ENCODE measurements at places on chromosomes 4 and X.

DNA sequence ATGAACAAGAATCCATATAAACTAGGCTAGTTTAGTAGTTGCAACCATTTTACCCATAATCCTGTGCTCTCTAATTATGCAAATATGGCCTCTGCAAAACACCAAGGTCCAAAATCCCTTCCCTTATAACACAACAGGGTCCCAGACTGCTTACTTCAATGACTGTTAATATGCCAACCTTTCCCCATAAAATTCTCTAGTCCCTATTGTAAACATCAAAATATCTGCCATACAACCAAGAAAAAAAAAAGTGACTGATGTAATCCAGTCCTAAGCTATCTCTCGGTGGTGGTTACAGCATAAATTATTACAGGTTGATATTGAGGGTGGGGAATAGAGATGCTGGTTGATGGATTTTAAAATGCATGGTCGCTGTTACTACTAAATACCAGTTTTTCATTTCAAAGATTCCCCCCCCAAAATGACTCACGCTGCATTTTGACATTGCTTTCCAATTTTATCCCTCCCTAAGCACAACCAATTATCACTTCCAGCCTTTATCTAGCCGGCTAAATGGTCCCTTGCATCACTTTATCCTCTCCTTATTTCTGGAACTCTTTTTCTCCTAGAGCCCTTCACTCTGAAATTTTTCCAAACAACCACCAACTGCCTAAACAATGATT is 44.8 kb downstream of the TSPAN5 start:
- DNase-seq: peak; percentile 37

GRCh38 chr4:138643827-138644226 is 371.8 kb upstream of the NOCT start:
- DNase-seq: peak; percentile 89

DNA sequence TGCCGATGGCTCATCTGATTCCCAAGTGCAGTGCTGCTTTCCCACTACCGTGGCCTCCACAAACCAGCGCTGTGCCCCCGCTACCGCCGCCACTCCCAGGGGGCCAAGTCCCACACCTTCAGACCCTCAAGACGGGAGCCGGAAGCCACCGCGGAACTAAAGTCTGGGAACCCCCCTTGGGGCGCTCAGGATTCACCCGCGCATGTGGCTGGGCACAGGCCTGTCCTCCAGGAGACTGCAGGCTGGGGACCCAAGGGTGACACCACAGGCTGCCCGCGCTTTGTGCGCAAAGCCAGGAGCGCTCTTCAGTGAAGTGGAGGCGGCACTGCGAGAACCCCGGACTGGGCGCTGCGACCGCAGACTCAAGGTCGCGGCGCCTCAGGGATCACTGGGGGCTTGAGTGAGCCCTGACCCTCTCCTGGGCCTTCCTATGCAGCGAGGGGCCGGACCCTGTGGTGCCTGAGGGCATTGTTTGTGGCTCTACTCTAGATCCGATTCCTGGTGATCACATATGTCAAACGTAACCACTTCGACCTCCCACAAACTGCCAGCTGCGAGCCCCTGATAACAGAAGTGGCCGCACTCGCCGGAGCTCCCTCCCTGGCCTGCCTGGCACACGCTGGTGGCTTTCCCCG is 20.4 kb upstream of the TBC1D14 start:
- no peak for DNase-seq

- DNase-seq: no peak
Measured at GRCh38 chrX:69280933-69281332, 115.7 kb upstream of the PJA1 start.

GRCh38 chrX:136867518-136867917 is 13.0 kb downstream of the RBMX start:
- DNase-seq: no peak

DNA sequence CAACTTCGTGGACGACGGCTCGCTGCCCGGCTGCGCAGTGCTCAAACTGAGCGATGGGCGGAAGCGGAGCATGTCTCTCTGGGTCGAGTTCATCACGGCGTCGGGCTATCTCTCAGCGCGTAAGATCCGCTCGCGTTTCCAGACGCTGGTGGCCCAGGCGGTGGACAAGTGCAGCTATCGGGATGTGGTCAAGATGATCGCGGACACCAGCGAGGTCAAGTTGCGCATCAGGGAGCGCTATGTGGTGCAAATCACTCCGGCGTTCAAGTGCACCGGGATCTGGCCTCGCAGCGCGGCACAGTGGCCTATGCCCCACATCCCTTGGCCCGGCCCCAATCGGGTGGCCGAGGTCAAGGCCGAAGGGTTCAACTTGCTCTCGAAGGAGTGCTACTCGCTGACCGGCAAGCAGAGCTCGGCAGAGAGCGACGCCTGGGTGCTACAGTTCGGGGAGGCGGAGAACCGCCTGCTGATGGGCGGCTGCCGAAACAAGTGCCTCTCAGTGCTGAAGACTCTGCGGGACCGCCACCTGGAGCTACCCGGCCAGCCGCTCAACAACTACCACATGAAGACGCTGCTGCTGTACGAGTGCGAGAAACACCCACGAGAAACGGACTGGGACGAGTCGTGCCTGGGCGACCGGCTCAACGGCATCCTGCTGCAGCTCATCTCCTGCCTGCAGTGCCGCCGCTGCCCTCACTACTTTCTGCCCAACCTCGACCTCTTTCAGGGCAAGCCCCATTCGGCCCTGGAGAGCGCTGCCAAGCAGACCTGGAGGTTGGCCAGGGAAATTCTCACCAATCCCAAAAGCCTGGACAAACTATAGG is 1.5 kb downstream of the MAB21L2 start:
- peak; percentile 81 for DNase-seq

- peak; percentile 80 for DNase-seq
Measured at GRCh38 chr4:82268050-82268825, 105.6 kb downstream of the HNRNPD start.

DNA sequence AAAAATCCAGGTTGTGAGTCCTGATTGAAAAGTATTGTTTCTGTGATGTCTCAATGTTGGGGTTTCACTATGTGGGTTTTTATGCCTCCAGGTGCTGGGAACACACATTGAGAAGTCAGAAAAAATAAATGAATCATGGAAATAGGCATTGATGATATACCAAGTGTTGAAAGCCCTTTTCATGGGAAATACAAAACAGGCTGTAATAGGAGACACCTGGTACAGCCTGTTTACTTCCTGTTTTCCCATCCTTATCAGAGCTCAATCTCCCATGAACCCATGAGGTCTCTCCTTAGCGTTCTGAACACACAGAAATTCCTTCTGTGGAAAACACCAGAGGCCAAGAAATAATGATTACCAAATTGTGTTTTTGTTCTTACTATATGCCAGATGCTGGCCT is 106.3 kb upstream of the BOD1L1 start:
- DNase-seq: no peak

DNA sequence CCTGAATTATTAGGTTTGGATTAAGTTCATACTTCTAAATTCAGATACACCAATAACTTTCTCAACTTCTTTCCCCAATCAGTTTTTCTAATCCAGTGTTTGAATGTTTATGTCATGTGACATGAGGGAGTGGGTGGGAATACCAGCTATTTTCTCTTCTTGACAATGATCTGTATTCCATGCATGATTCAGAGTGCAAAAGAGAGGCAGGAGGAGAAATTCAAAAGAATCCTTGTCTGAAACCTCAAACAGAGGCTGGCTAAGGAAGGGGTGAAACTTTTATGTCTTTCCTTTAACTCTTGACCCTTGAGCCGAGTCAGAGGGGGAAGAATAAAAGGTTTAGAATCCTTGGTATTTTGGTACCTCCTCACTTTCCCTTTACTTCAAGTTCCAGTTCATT is 544.7 kb downstream of the SPRY1 start:
- DNase-seq: peak; percentile 47

DNA sequence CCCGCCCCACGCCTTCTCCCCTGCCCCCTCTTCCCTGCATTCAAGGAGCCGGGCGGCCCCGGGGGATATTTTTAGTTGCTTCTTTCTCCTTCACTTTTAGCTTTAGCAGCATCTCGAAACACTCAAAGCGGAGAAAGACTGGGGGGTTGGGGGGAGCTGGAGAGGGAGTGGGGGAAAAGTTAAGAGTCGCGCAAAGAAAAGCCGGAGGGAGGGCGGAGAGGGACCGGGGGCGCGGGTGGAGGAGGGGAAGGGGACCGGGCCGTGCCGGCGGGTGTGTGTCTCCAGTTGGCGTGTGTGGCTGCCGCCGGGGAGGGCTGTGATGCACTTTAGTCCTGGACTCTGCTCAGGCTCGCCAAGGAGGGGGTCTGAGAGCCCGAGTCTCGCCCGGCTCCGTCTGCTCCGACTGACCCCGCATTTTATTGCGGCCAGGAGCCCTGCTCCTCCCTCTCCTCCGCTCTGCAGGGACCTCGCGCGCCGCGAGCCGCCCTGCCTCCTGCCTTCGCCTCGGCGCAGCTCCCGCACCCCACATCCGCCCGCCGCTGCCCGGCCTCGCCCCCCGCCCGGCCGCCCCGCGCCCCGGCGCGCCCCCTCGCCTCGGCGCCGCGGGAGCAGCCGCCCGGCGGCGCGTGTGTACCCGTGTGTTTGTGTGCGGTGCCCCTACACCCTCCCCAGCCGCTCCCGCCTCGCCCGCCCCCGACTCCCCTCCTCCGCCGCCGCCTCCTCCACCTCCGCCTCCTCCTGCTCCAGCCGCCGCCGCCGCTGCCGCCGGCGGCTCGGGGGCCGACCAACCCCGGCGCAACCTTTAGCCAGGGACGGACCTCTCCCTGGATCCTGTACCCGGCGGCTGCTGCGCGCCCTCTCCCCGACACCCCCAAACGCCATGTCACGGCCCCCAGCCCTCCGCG is 1.4 kb downstream of the ZNF827 start:
- peak; percentile 76 for DNase-seq

Data from adipocyte (in vitro differentiated cells).